ENCODE measurements at places on chromosomes 5 and 9.

DNA sequence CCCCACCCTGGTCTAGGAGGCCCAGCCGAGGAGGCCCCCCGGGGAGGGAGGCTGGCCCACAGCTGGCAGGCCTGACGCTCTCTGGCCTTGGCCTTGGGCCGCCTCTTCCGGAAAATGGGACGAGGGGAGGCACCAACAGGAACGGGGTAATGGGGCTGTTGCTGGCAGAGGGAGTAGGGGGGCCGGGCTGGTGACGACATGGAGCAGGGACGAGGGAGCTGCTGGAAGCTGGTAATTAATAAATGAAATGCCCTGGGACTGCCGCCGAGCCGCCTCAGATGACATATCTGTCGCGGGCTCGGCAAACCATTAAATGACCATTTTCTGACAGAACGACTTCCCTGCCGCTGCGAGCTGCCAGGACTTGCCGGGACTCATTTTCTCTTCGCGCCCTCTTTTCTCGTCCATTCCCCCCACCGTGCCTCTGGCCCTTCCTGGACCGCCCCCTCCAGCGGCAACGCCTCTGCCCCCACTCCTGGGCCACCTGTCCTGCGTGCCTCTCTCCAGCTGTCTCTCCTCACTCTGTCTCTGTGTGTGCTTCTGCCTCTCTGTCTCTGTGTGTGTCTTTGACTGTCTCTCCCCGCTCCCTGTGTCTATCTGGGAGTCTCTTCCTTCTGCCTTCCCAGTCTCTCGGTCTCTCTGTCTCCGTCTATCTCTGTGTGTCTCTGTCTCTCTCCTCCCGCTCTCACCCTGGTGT, 215.7 kb downstream of the PAX5 start:
- DNase-seq = no peak

DNA sequence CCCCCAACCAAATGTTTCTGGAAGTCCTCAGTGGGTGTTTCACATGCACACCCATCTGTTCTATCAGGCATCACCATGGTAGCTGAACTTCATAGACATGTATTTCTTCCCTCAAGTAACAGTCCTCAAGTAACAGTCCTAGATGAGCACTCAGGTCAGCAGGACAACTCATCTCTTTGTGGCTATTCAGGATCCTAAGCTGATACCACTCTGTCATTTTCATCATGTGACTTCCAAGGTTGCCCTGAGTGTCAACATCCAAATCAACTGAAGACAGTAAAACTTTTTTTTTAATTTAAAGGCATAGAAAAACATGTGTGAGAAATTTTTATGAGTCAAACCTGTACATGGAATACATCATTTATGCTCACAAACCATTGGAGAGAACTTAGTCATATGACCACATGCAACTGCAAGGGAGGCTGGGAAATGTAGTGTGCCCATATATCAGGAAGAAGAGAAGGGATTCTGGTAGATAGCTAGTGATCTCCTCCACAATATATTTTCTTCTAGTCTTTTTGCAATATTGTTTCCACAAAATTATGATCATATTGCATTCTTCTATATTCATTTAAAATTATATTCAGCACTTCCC, 64.2 kb upstream of the FST start:
- DNase-seq = no peak

DNA sequence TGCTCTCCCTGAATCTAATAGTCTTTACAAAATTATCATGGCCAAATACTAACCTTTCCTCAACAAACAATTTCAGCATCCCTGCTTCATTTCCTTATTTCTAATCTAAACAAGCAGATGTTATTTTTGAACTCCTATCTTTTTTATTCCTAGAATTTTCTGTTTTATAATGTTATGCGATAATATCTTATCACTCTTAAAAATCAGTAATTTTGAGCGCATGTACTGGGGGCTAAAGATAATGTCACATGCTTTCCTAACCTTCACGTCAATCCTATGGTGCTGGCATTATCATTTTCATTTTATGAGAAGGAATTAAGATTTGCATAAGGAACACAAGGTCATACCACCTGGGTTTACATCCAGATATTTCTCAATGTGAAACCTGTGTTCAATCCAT, 648.0 kb downstream of the BRINP1 start:
- no peak for DNase-seq

- DNase-seq = no peak
Observed at GRCh38 chr5:7615566-7616061, 219.7 kb downstream of the ADCY2 start.

GRCh38 chr9:34125681-34126206, 754 bp downstream of the DCAF12 start:
- DNase-seq = no peak

- DNase-seq = no peak
Observed at GRCh38 chr9:129346046-129346445, 168.0 kb upstream of the IER5L start.

GRCh38 chr9:130142641-130143040, 29.6 kb upstream of the NCS1 start:
- DNase-seq = no peak

- no peak for DNase-seq
Observed at GRCh38 chr5:114243972-114244317, 117.9 kb upstream of the KCNN2 start.

DNA sequence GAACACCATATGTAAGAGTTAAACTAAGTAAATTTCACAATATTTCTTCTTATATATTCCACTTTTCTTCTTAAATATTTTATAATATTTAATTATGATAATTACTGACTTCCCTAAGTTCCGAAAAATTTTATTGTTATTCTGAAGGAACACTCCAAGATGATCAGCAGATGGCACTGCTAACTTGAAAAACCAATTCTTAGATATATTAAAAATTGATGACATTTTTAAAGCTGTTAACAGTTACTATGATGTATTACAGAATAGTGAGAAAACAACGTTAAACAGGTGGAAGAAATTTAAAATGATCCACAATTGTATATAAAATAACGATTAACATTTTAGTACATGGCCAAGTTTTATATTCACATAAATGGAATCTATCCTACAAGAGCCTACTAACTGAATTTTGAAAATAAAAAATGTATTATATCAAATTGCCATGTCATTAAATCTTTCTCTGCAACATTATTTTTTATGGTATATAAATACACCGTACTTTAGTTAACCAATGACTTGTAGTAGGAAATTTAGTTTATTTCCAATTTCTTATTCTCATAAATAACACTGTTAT, 30.1 kb upstream of the MUSK start:
- DNase-seq = no peak

- DNase-seq = no peak
Observed at GRCh38 chr5:30398423-30398822, 795.1 kb upstream of the CDH6 start.

- DNase-seq = no peak
Observed at GRCh38 chr5:53984971-53985370, 325.4 kb downstream of the ARL15 start.

- DNase-seq = no peak
Observed at GRCh38 chr5:40570408-40571129, 109.1 kb upstream of the PTGER4 start.

DNA sequence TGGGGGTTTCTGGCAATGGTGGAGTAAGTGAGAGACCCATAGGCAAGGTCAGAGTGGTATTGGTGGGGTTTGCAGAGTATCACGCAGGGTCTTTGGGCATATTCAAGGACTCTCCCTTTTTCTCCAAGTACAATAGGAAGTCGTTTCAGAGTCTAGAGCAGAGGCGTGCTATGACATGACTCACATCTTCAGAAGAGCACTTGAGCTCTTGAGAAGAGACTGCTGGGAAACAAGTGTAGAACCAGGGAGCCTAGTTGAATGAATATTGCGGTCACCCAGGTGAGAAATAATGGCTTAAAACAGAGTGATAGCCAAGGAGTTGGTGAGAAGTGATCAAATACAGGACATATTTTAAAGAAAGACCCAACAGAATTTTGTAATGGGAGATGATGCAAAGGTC, 813.4 kb downstream of the TLE1 start:
- DNase-seq = no peak

DNA sequence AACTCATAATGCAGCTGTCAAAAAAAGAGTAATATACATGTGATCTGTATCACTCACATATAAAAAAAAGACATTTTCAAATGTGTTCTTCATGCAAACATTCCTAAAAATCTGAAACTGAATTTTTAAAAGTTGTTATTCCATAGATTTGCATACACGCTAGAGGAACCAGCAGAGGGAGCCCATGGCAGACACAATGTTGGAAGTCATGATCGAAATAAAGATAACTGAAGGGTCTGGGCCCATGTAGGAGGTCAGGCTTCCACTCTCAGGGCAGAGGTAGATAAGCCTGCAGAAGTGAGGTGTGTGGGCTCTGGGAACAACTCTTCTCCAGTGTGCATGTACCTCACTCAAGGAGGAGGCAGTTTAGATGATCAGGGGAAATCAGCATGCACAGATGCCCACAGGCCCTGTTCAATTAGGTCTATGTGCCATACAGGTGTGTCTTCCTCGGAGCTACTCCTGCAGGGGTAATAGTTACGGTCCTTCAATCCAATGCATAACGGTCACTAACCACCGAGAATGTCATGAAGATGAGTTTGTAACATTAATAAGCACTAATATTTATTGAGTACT, 208.6 kb downstream of the EPB41L4A start:
- DNase-seq = peak; percentile 15

- DNase-seq = no peak
Observed at GRCh38 chr9:127114606-127115005, 7.8 kb downstream of the ANGPTL2 start.

DNA sequence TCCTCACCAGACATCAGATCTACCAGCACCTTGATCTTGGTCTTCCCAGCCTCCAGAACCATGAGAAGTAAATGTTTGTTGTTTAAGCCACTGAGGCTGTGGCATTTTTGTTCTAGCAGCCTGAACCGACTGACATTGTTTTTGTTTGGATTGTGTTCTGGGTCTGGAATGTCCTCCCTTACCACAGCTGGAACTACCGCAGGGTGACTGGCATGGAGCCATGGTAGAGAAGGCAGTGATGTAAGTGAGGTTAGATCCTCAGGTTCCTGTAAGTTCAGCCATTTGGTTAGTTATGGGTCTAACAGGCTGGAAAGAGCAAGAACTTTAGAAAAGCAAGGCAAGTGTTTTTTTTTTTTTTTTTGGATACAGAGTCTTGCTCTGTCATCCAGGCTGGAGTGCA, 209.3 kb downstream of the DAB2IP start:
- no peak for DNase-seq

- DNase-seq = no peak
Observed at GRCh38 chr9:20276762-20277161, 345.5 kb downstream of the MLLT3 start.

DNA sequence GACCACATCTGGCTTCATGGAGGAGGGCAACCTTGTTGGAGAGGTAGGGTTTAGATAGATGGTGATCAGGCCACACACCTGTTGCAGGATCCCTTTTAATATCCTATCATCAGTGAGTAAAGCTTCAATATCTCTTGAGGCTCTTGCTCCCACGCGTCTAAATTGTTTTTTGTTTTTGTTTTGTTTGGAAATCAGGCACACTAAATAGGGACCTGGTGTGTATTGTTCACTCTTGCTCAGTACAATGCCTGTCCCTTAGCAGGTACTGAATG, 2.6 kb upstream of the TMEM268 start:
- no peak for DNase-seq

- no peak for DNase-seq
Observed at GRCh38 chr5:19855931-19856330, 132.1 kb downstream of the CDH18 start.

DNA sequence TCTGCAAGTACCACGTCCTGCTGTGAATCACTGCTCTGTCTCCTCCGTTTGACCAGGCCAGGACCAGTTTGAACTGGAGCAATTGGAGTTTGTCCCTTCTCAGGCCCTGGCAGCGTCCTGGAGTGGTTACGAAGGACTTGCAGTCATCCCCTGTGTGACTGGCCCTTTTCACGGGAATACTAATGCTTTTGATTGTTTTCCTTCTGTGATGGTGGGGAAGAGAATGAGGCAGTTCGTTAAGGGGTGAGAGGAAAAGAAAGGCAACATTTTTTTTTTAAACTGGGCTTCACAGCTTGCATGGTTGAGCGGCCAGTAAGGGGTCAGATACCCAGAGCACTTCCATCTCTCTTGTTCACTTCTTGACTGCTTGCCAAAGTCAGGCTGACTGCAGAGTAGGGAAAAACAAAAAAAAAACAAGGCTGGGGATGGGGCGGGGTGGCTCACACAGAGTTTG, 153.5 kb upstream of the STK32A start:
- peak; percentile 80 for DNase-seq

DNA sequence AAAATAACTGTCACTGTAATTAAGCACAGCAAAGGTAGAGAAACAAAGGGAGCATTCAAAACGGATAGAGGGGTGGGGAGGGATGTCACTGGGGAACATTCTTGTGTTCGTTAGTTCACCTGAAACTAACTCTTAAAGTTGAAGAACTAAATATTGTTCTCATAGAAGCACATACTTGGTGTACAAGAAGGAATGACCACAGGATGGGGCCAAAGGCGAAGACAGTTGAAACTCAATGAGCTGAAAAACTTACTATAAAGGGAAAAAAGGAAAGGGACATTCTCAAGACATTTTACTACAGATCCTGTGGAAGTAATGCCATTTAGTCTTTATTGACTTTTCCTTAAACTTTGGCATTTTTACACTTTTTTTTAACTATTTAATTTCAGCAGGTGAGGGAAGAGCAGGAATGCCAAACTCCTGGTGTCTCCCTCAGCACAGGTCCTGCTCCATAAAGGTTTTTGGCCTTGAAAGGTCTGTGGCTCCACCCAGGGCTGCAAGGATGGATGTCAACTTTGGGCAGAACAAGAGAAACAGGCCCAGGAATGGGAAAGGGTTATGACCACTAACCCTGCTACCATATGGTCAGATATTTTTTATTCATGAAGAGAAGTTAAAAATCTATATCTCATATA, 197.6 kb upstream of the RASA1 start:
- no peak for DNase-seq

DNA sequence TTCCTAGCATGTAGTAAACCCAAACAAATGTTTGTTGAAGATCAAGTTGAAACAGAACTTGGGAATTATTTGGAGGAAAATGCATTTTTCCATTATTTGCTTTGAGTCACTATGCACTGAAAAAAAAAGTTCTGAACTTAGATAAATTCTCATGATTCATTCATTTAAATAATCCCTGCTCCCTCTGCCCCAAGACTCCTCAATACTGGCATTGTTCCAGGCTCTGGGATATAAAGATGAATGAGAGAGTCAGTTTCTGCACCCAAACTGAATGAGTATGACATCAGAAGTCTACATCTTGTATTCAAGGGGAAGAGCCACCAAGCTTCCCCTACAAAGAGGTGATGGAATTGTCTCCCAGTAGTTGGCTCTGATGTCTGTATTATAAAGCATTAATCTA, 123.9 kb downstream of the SEC61B start:
- no peak for DNase-seq

GRCh38 chr5:142544946-142545649, 140.8 kb downstream of the FGF1 start:
- no peak for DNase-seq

DNA sequence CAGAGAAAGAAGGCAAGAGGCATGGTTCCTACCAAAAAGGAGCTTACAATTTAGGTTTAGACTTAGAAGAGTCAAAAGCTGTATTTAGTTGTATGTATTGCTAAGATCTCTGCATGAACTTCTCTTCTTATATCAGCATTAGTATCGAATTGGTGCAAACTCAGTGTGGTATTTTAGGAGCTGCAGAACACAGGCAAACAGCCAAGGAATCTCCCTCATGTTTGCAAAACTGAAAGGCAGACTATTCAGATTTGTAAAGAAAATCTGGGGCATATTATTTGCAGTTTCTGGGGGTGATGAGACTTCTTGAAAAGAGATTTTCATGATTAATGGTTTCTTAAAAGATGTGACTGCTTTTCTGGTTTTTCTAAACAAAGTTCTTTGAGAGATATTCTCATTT, 252.7 kb downstream of the CEMIP2 start:
- DNase-seq = no peak

GRCh38 chr5:657570-657969, 35.6 kb downstream of the TPPP start:
- DNase-seq = no peak

- no peak for DNase-seq
Observed at GRCh38 chr5:171483551-171484135, 64.2 kb downstream of the FGF18 start.

Measured in caudate nucleus (tissue), 63 donors.